ENCODE measurements at places on chromosomes 4 and X.

DNA sequence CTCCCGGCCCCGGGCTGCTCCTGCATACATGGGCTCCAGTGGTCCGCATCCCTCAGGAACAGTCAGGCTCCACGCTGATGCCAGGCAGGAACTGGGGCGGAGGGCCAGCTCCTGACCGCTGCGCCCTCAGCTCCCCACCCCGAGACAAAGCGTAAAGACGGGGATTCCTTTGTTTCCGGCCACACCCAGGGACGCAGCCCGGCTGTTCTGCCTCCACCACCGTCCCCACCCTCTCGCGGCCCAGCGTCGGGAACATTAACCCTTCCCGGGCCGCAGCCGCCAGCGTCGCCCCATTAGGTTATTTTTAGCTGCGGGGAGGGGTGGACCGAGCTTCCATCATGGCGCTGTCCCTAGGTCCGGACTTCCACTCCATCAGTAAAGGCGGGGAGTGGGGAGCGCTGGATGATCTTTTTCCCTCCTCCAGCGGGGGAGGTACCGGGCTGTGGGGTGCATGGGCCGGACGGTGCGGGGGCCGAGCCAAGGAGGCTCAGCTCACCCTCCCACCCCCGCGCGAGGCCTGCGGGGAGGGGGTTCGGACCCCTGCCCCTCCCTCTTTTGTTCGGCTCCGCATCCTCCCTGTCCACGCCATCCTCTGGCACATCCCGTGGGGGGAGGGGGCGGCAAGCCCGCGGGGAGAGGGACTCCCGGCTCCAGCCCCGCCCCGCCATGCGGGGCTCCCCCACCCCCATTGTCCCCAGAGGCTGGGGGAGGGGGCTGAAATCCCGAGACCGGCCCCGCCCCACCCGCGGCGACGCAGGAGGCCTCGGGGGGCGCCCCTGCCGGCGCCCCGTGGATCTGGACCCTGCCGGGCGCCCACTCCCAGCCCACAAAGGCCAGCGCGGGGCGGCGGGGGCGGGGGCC, 5.3 kb downstream of the CRMP1 start:
- no peak for DNase-seq

DNA sequence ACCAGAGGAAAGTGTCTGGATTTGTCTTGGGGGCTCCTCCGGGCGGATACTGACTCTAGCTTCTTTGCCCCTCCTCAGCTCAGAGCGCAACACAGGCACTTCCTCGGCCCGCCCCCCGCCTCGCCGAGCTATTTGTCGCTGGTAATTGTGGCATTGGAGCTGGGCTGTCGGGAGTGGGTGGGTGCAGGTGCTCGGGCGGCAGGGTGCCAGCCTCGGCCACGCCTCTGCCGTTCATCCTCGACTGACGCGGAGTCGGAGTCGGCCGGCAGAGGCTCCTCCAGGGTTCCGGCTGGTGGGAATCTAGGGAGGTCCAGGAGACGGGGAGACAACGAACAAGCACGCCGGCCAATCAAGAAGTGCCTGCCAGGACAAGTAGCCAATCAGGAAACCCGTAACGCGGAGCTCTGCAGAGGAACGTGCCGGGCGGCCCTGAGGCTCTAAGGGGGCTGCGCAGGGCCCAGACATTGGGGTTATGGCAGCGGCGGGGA, 3.9 kb upstream of the SYN1 start:
- peak; percentile 64 for DNase-seq

DNA sequence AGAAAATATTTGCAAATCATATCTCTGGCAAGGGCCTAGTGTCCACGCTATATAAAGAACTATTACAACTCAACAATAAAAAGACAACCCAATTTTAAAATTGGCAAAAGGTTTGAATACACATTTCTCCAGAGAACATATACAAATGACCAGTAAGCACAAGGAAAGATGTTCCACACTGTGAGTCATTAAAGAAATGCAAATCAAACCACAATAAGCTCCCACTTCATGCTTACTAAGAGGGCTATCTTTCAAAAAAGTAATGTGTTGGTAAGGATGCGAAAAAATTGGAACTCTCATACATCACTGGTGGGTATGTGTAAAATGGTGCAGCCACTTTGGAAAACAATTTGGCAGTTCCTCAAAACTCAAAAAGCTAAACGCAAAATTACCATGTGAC, 884.0 kb upstream of the INTU start:
- no peak for DNase-seq

GRCh38 chr4:129189630-129190029, 93.7 kb downstream of the C4orf33 start:
- DNase-seq = no peak

DNA sequence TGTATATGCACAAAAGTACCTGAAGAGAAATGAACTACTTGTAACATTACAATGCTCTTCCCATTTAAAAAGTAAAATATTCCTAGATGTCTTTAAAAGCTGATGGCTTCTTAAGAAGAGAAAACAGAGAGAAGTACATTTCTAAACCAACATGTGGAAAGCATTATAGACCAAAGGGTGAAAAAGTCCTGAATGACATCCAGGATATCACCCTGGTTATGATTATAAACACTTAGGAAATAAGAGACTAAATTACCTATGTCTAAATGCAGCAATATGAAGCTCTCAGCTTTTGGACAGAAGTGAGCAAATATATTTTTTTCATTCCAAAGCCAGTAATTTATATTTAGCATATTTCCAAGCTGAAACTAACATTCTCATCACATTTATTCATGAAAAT, 21.7 kb upstream of the EGFL6 start:
- no peak for DNase-seq

- no peak for DNase-seq
Measured at GRCh38 chr4:142475663-142476062, 370.4 kb downstream of the INPP4B start.

DNA sequence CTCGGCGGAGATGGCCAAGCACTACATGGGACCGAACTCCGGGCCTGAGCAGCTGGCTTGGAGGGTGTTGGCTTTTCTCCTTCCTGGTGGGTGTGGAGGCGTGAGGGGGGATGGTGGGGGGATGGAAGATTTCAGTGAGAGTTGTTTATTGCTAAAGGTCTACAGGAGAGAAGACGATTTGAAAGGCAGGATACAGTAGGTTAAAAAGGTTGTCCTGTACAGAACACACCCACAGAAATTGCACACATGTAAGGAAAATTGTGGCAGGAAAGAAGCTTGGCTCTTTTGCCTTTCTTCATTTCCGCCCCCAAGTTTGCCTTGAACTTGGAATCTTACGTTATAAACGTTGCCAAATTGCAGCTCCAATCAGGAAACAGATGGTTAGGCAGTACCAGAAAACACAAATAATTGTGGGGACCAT, 74.1 kb upstream of the STOX2 start:
- no peak for DNase-seq

- DNase-seq = no peak
Measured at GRCh38 chrX:49226946-49227345, 6.2 kb downstream of the CACNA1F start.

- no peak for DNase-seq
Measured at GRCh38 chr4:52873861-52874343, 11.8 kb downstream of the RASL11B start.

DNA sequence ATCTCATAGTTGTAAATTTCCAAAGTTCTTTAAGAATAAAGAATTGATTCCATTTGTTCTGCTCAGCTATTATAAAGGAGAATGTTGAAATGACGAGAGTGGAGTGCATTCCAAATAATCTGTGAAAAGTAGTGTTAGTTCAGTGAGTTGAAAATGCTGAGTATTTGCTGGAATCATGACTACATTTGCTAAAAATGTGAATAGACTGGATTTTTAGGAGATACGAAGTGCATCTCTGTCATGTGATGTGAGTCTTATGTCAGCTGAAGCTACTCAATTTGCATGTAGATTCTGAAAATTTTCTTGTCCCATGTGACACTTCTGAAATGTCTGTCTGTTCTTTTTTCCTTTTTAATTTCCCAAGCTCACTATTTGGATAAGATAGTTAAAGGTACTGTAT, 206.0 kb downstream of the DCTD start:
- DNase-seq = no peak

- no peak for DNase-seq
Measured at GRCh38 chrX:40501164-40501855, 79.5 kb upstream of the ATP6AP2 start.

GRCh38 chrX:28273736-28274135, 292.5 kb upstream of the DCAF8L1 start:
- no peak for DNase-seq

DNA sequence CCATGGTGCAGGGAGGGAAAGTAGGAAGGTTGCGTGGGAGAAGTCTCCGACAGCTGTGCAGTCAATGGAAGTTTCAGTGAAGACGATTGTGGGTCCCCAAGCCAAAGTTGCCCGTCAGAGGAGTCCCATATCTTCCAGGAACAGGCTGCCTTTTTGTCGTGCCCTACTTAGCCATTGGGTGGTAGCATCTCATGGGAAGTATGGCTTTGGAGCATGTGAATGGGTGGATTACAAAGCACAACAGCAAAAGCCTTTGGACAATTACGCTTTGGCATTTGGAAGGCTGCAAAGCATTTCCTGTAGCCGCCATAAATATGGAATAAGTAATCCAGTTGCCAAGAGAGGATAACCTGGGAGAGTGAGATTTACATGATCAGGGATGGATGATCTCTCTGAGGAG, 300.7 kb upstream of the BOD1L1 start:
- DNase-seq = no peak

DNA sequence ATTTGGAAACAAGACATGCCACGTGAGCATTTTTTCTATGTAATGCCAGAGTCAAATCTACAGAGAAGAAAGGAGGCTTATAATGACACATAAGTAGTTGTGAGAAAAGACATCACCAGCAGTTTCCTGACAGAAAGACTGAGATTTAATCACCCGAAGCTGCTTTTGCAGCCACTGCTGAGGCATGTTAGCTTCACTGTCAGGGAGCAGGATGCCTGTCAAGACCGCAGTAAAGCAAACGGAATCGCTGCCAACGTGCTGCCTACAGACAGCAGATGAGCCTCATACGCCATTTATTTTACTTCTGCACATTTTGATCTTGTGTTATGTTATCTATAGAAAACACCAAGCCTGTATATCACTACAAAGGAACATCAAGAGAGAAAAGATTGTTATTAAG, 68.7 kb upstream of the NDST3 start:
- DNase-seq = no peak

Data from D721Med (cell line).